ENCODE measurements at places on chromosomes 4 and X. TPM values are rescaled to one million over a fixed set of nuclear protein-coding genes. Genes with fewer than 3 reads are reported as not detected.

Gene CCSER1
- 12.0 TPM for total RNA-seq

Gene NDST3
- not detected for total RNA-seq

Gene STAP1
- total RNA-seq, result not detected

Gene GRIA2
- not detected for total RNA-seq

GRCh38 chrX:142156567-142156966 lies 48.5 kb downstream of the MAGEC2 start:
- DNase-seq, result no peak

DNA sequence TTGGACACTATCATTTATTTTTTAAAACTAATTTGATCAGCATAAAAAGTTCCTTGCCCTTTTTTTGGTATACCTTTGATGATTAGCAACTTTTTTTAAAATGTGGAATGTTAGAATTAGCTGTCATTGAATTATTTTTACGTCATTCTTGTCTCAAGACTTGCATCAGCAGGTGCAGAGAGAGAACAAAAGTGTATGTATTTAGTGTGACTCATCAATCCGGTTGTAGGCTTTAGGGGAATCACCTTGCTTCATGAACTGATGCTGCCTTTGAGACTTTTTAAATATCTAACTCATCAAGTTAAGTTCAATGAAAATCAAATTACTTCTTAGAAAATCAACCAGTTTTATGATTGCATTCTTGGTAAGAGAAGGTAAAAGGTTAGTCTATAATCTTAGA lies 125.1 kb downstream of the ARX start:
- peak; percentile 55 for DNase-seq

- DNase-seq, result no peak
Observed at GRCh38 chr4:1576961-1577821, 106.9 kb downstream of the FAM53A start.

DNA sequence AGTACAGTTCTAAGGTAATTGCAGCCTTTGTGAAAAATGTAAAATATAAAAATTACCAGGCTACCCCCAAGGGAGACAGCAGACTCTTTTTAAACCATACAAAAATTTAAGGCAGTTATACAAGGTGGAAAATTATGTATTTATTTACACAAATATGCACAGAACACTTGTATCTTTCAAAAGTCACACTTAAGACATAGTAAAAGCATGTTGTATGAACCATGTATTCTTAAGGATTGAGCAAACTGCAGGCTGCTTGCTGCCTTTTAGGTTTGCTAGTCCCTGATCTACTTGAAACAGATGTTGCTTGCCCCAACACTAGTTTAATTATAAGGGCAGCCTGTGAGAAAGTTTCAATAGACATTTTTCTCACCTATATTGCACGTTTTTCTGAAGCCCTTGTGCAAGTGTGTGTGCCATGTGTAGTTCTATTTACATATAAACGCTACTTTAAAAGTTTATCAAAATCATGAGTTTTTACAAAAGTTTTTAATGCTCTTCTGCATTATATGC lies 72.8 kb downstream of the PRSS12 start:
- no peak for DNase-seq

- DNase-seq, result no peak
Observed at GRCh38 chr4:123871341-123871740, 474.7 kb downstream of the SPRY1 start.

DNA sequence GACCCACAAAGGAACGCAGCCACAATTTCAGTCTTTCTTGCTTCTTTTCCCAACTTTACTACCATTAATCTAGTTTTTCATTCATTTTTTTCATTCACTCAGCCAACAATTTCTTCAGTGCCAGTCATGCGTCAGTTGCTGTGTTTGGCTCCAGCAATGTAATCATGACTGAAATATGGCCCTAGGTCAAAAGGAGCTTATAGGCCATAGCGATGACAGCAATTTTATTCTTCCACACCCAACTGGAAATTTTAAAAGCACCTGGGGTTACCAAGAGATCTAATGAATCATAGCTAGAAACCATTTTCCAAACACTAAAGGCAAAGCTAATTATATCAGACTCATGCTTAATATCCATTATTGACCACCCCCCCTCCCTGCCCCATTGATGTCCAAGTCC lies 29.8 kb upstream of the C1QTNF7 start:
- DNase-seq, result peak; percentile 73

Measured in mammary epithelial cell (primary cell).